Bronchial epithelial cell (primary cell): ENCODE measurements at places on chromosomes 3 and 15. TPM values are rescaled to one million over a fixed set of nuclear protein-coding genes. Genes with fewer than 3 reads are reported as not detected.
A peak's percentile ranks its signal among the peaks of the same experiment; 100 is the strongest.

Gene PEAK1
- total RNA-seq, result 3.7 and 10.0 TPM in 2 replicates

Gene ACSBG1
- not detected in 2 replicates for total RNA-seq

Gene B3GNT5
- total RNA-seq, result 31.6 and 49.8 TPM in 2 replicates

Gene IL5RA
- total RNA-seq, result not detected in 2 replicates

Gene PRICKLE2
- total RNA-seq, result 1.4 and 2.4 TPM in 2 replicates

Gene SLC7A14
- total RNA-seq, result under 0.01 TPM in 1 of 2 replicates, not detected in the other

Gene SNTN
- total RNA-seq, result not detected in 2 replicates

- no peak for DNase-seq
These were observed 481.4 kb upstream of the LMCD1 start for GRCh38 chr3:8020047-8020841.

GRCh38 chr15:36671017-36671416, 91.6 kb downstream of the CDIN1 start:
- DNase-seq, result no peak

DNA sequence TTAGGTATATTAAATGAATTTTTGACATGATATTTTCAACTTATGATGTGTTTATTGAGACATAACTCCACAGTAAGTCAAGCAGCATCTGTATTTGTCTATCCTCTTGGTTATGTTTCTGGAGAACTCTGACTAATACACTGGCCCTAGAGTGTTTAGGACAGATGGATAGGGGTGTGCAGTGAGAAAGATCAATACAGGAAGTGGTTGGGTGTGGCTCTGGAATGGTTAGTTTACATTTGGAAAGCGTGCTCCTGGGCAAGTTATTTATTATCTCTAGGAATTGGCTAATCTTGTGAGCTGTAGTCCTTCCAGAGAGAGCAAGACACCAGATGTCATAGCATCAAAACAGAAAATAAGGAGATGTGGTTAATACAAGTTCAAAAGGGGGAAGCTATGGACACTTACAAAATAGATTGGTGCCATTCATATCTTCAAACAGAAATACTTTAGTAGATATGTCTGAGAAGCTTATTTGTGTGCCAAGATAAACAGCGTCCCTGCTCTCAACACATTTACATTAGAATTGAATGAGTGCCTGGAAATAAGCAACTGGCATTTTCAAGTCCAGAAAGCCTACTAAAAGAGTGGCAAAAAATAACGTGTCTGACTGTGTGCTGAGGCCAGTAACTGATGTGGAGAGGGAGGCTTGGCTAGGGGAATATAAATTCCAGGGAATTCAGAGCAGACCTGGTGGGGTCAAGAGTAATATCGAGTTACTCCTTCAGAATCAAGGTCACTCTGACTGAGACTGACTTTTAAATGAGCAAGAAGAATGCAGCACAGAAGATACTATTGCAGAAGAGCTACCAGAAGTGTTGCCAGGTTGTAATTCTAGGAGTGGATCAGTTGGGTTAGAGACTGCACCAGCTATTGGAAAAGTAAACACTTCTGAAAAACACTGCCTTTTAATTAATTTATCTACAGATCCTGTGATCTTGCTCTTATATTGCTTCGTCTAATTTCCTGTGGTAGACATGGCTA, 33.4 kb upstream of the PLAAT1 start:
- peak; percentile 22 for DNase-seq

GRCh38 chr15:85745525-85746150, 49.1 kb downstream of the KLHL25 start:
- DNase-seq, result no peak

DNA sequence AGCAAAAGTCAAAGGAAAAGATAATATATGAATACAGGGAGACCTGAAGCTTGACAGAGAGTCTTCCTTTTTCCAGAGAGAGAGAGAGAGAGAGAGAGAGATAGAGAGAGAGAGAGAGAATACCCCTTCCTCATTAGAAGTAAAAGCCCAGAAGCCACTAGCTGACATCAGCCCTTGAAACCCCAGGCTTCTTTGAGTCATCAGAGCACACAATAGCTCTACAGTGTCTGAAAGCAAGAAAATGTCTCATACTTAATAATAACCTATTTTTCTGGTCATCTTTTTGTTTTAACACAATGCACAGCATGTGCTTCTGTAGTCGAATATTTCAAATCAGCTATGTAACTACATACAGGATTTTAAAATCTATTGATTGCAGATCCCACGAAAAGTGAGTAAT, 109.2 kb upstream of the NANOGP8 start:
- peak; percentile 28 for DNase-seq

GRCh38 chr3:191255156-191255555, 56.1 kb downstream of the OSTN start:
- no peak for DNase-seq

- DNase-seq, result no peak
These were observed 2.7 kb downstream of the ARPP21 start for GRCh38 chr3:35641920-35642527.

DNA sequence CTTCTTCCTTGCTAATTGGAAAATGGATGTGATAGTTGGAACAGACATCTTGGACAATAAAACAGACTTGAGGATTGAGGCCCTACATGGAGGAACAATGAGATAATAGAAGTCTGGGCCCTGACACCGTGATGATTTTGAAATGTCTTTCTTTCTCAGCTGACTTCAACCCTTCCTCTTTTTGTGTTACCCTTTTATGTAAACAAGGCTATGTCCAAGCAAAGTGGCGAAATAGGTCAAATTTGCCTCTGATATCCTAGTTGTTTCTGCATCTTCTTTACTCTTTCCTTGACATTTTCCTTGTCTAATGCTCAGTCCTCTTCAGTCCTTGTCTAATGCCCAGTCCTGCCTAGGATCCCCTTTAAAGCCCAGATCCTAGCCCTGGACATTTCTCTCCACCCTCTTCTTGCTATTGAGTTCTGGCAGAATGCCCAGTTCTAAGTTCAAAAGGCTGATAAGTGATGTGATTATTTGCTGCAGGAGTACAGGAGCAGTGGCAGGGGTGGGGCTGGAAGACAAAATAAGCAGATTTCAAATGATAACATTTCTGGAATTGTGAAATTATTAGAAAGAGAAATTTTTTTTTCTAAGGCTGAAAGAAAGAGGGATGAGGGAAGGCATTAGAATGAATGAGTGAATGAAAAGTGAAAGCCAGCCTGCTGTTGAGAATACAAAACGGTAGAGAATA, 6.5 kb upstream of the VPS8 start:
- no peak for DNase-seq

- DNase-seq, result peak; percentile 93
These were observed 157.6 kb downstream of the NFKBIZ start for GRCh38 chr3:102006812-102007485.

- DNase-seq, result no peak
These were observed 171.1 kb upstream of the CGNL1 start for GRCh38 chr15:57205027-57205855.

DNA sequence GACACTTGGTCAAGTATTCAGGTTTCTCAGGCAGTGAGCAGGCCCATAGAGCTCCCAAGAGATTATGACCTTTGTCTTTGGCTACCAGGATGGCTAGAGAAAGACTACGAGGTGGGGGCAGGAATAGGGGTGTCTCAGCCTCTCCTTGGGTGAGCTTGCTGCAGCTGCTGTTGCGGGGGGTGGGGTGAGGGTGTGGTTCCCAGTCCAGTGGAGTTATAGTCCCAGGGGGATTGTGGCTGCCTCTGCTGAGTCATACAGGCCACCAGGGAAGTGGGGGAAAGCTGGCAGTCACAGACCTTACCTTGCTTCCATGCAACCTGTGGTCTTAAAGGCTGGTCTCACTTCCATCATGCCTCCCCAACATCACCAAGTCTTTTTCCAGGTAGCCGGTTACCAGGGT, 31.7 kb downstream of the ATP2C1 start:
- no peak for DNase-seq

- no peak for DNase-seq
These were observed 29.7 kb downstream of the ACSBG1 start for GRCh38 chr15:78204351-78205309.

GRCh38 chr3:181790561-181790960, 78.8 kb downstream of the SOX2 start:
- no peak for DNase-seq
